Fibroblast of skin of right quadriceps (primary cell): ENCODE measurements at places on chromosomes 1 and 21.

DNA sequence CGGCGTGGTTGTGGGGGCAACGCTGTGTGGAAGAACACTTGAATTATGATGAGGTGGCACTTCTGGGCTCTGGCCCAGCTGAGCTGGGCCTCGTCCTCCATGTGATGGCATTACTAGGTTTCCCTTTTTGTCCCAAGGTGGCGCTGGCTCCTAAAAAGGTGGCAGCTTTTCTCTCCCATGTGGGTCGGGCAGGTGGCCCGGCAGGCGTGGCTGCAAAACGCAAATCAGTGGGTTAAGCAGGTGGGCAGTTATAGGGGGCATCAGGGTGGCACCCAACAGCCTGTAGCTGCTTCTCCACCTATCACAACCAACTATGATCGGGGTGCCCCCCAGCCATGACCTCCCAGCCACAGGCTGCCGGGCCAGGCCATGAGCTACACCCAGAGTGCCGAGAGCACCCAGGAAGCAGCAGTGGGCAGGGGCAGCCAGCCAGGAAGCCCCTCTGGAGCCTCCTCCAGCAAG, 59.6 kb downstream of the KCNAB2 start:
- no peak for DNase-seq

DNA sequence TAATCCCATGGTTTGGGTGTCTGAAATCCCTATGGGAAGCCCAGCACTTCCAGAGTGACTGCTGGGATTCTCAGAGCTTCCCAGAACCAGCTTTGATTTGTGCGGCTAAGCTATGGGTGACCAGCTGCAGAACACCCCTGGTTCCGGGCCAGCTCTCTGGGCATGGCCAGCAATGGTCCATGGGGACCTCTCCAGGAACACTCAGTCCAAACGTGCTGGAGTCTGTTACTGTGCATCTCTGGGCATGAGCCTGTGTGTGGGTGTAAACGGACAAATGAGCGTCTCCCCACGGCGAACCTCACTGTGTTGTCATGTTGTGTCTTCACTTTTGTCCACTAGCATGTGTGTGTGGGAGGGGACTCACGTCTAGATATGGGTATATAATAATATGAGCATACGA, 54.4 kb downstream of the MAB21L3 start:
- DNase-seq: no peak

GRCh38 chr1:65068202-65069010, 79.6 kb upstream of the AK4 start:
- DNase-seq: peak; percentile 5

DNA sequence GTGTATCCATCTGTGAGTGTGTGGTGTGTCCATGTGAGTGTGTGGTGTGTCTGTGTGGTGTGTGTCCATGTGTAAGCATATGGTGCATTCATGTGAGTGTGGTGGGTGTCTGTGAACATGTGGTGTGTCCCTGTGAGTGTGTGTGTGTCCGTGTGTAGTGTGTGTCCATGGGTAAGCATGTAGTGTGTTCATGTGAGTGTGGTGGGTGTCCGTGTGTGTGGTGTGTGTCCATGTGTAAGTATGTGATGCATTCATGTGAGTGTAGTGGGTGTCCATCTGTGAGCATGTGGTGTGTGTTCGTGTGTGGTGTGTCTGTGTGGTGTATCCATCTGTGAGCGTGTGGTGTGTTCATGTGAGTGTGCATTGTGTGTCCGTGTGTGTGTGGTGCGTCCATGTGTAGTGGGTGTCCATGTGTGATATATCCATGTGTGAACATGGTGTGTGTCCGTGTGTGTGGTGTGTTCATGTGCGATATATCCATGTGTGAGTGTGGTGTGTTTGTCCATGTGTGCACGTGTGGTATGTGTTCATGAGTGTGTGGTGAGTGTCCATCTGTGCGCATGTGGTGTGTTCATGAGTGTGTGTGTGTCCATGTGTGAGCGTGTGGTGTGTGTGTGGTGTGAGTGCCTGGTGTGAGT, 12.3 kb downstream of the SLC19A1 start:
- no peak for DNase-seq

DNA sequence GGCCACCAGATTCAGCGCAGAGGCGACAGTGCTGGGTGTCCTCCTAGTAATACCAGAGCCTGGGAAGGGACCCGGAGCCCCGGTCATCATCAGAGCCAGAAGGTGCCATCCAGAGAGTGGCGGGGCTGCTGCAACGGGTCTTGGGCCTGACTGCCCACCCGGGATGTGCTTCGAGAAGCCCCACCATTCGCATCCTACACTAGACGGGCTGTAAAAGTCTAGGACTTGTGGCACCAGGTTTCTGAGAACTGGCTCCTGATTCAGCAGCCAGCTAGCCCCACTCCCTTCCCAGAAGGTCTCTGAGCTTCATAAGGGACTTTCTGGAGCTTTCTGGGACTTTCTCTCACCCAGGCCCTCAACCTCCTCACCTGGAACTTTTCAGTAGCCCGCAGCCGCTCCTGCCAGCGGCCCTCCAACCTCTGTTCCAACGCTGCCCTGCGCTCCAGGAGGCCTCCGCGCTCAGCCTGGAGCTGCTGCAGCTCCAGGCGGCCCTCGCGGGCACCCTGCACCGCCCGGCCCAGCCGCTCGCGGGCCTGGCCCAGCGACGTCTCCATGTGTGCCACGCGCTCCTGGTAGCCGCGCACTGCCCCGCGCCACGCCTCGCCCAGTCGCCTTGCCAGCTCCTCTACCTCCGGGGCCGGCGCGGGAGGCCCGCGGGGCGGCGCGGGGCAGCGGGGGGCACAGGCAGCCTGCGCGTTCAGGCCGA, 940 bp downstream of the NES start:
- DNase-seq: no peak

DNA sequence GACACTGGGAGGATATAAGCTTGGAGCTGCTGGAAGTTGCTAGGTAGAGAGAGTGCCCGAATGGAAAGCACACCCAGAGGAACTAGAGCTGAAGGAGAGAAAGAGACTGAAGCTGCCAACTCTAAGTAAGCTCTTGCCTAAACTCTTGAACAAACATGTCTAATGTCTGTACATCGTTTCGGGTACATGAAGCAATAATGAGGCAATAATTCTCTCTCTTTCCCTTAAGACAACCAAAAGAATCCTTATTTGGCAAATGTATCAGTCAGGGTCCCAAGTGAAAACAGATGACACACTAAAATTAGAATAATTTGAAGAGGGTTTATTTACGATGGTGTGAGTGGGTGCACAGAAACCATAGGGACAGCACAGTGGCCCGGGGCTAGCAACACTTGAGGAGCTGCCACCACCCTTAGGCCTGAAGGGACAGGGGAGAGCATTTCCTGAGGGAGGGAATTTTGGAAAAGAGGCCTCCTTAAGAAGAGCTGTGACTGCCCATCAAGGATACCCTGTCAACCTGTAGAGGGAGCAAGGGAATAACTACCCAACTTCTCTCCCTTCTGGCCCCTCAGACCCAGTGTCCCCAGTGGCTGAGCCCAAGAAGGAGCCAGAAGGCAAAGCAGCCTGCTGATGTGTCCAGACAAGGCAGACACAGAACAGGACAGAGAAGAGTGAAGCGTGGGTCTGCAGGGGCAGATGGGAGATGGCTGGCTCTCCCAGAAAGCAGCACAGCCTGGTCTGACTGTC, 36.1 kb upstream of the KHDRBS1 start:
- peak; percentile 93 for DNase-seq

DNA sequence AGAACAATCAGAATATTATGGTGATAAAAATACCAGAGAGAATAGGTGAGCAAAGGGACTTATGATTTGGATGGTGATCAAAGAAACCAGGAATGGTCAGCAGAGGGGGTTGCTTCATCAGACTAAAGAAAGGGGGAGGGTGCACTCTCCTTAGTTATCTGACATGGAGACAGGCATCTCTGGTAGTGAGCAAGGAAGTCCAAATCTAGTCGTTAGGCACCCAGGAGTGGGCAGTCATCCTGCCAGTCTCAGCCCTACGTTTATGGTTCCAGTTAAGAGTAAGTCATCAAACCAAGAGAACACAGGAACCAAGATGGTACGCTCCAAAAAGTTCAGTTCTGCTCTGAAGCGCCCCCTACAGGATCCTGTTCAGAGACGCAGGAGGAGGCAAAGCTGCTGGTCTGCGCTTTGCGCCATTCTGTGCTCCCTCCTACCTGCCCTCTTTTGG, 28.6 kb downstream of the EBNA1BP2 start:
- DNase-seq: no peak

DNA sequence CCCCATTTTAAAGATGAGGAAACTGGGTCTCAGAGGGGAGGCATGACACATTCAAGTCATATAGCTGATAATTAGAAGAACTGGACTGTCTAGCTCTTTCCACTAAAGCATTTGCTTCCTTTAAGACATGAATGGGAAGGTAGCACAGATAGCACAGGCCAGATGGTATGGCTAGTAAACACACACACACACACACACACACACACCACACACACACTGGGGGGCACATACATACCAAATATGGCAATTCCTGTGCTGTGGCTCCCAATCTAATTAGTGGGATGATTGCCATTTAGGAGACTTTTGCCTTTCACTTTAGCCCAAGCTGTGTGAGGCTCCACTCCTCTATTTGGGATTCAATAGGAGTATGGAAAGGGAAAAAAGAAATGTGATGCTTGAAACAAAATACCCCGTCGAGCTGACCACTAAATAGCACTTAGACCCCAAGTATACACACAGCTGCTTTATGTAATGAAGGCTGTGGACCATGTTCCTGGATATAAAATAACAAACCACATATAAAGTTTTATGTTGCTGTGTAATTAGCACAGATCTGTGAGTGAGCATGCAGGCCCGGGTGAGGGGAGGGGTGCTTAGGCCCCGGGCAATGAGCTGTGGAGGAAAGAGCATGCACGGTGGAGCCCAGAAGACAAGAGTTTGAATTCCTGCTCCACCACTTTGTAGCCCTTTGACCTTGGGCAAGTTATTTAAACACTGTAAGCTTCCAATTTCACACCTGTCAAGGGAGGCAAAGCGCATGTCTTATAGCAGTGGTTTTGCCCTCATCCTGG, 6.8 kb upstream of the TRABD2B start:
- DNase-seq: no peak

GRCh38 chr1:110163591-110163990, 13.3 kb downstream of the SLC6A17 start:
- DNase-seq: no peak

DNA sequence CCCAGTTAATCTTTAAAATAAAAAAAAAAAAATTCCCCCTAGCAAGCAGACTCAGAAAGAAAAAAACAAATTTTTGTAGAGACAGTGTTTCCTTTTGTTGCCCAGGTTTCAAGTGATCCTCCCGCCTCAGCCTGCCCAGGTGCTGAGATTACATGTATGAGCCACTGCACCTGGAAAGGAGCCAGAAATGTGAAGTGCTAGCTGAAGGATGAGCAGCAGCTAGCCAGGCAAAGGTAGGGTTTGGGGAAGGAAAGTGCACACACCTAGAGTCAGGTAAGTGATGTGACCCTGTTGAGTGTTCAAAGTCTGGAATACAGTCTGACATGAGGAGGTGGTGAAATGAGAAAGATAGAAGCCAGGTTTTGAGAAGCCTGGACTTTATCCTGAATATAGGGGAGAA, 1.7 kb downstream of the AKR1A1 start:
- DNase-seq: no peak

DNA sequence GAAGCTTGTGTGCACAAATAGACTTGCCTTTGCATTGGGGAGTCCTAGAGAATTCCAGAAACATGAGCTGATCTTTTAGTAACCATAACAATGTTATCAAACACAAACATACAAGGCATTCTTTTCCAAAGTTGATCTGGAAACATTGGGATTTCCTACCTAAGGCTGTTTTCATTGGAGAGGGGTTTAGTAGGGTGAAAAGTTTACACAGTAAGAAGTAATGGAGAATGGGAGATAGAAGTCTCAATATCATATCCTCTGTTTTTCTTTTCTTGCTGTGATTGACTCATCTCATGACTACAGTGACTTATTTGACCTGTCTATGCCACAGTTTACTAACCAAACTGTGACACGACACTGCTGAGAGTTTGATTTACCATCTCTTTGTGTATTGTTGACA, 65.6 kb upstream of the PLA2G4A start:
- peak; percentile 31 for DNase-seq

- DNase-seq: no peak
Observed at GRCh38 chr1:57088653-57089052, 122.8 kb upstream of the C8B start.

GRCh38 chr1:58798910-58799442, 15.1 kb upstream of the JUN start:
- DNase-seq: no peak

DNA sequence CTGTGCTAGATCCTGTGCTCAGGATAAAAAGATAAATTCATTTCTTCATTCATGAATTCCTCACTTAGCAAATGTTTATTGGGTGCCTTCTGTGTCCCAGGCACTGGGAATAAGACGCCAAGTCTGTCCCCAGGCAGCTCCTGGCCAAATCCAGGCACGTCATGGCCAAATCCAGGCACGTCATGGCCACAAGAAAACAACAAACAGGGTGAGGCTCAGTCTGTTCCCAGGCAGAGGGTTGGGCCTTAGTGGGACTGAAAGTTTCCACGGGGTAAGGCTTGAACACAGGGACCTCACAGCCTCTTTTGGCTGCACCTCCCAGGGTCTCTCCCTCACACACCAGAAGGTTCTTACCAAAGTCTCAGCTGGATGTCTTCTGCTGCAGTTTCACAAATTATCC, 95.7 kb downstream of the PAX7 start:
- no peak for DNase-seq

DNA sequence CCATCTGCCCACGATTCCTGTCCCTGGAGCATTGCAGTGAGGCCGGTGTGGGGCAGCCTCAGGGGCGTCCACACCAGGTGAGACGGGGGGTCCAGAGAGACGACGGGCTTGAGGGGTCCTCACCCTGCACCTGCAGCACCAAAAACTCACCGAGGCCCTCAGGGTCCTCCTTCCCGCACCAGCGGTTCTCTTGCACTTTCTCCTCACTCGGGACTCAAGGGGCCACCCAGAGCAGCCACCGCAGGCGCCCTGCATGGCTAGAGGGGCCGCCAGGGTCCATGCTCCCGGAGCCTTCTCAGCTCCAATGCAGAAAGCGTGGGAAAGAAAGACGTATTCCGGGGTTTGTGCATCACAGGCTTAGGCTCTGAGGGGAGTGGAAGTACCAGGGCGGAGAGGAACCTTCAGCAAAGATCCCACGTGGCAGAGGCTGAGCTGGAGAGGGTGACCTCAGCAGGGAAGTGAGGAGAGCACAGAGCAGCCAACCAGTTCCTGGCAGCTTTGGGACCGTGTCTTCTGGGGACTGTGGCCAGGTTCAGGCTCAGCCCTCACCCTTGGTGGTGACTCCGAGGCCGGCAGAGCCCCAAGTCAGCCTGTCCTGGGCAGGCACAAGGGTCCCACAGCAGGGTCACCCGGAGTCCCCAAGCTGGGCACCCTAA, 19.5 kb upstream of the COL6A2 start:
- DNase-seq: peak; percentile 46
